ENCODE measurements at places on chromosomes 4 and X.

DNA sequence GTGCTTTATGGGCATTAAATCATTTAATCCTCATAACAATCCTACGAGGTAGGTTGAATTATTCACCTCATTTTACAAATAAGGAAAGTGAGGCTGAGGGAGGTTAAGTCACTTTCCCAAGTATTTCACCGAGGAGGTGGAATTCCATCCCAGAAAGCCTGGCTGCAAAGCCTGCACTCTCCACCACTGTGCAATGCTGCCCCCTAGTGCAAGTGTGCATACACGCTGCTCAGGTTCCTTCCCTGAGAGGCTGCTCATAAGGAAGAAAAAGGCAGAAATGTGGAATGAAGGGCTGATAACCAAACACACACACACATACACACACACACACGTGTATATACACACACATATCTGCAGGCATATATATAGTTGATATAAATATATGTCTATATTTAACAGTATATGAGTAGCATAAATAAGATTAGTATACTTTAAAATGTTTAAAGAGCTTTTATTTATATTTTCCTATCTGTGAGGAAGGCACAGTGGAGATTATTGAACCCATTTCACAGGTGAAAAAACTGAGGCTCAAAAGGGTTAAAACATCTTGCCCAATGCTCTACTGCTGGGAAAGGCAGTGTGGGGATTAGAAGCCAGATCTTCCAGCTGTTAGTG lies 714.5 kb upstream of the TENM3 start:
- no peak for DNase-seq

DNA sequence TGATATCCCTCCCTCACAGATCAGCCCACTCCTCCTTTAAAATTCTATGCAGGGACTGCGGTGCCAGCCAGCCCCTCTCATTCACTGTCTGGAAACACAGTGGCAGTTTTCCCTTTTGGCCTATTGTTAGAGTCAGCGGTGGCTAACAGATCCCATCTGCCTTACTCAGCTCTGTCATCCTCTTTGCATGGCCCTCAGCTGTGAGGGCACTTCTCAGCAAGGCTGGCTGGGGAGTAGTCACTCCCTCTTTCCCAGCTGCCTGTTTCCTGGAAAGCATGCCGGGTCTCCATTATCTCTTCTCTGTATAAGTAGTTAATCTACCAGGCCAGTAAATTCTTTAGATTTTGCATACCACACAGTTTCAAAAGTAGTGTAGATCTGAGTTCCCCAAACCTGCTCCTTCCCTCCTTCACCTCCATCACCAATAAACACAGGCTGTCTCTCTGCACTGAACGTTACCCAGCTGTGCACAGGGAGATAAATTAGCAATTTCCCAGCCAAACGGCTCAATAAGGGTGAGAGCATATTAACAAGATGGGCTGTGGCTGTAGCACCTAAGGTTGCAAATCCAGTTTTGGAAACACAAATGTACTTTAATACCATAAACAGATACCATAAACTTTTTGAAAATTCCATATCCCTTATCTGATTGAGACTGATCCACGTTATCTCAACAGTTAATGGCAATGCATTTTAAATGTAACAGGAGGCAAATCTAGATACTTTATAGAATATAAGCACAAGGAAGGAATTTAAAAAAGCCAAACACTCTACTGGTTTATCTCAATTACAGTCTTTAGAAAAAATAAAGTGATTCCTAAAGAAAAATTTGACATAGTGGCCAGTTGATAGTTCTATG lies 229.3 kb downstream of the ANKRD50 start:
- no peak for DNase-seq

GRCh38 chrX:9401051-9401450 lies 63.8 kb upstream of the TBL1X start:
- DNase-seq, result no peak

- no peak for DNase-seq
Measured at GRCh38 chrX:135434258-135435138, 12.8 kb downstream of the SMIM10L2A start.

DNA sequence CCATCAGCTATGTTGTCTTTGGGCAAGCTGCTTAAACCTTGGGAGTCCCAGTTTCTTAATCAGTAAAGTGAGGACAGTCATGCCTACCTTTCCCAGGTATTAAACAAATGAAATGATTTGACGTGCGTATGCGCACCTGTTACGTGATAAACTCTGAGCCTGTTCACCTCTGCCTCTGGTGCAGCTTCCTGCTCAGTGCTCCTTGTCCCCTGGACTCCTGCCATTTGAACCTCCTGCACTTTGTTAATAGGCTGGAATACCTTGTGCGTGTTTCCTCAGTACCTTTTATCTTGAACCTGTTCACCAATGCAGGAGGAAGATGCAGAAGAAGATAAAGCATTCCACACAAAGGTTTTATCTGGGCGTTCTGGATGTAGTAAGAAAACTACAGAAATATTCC lies 211.9 kb downstream of the CEP135 start:
- DNase-seq, result no peak

- no peak for DNase-seq
Measured at GRCh38 chr4:74635490-74636123, 158.7 kb downstream of the BTC start.

DNA sequence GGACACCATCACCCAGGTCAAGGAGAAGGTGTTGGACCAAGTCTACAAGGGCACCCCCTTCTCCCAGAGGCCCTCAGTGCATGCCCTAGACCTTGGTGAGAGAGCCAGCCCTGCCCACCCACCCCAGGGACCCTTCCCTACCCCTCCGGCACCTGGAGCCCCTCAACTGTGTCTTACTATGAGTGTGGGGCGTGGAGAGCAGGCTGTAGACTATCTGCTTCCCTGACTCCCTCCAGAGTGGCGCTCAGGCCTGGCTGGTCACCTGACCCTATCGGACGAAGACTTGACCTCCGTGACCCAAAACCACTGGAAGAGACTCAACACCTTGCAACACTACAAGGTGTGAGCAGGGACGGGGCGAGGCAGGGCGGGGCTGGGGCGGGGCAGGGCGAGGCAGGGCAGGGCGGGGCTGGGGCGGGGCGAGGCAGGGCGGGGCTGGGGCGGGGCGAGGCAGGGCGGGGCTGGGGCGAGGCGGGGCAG lies 4.7 kb upstream of the SRPK3 start:
- no peak for DNase-seq

GRCh38 chrX:131741103-131741581 lies 197.3 kb downstream of the OR13H1 start:
- no peak for DNase-seq

DNA sequence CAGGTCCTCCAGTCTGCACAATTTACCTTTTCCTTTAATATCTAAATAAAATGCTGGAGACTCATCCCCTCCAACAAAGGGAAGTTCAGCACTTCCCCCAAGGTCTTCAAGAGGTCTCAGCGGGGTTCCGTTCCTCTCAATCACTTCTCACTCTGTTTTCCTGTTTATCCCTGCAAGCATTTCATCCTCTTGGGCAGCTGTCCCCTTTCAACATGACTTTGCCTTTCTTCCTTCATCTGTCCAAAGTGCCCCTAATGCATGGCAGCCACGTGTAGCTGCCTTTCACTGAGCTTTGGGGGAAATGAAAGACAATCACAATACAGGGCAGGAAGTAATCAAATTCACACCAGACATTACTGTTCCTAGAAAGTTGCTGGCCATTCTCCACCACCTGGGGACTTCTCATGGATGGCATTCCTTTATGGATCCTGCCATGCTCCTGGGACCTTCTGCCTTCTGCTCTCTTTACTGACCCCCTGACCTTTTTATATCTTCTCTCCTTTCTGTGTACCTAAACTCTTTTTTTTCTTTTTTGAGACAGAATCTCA lies 79.7 kb upstream of the USP9X start:
- DNase-seq, result no peak

- DNase-seq, result no peak
Measured at GRCh38 chr4:104424989-104425388, 69.7 kb downstream of the CXXC4 start.

DNA sequence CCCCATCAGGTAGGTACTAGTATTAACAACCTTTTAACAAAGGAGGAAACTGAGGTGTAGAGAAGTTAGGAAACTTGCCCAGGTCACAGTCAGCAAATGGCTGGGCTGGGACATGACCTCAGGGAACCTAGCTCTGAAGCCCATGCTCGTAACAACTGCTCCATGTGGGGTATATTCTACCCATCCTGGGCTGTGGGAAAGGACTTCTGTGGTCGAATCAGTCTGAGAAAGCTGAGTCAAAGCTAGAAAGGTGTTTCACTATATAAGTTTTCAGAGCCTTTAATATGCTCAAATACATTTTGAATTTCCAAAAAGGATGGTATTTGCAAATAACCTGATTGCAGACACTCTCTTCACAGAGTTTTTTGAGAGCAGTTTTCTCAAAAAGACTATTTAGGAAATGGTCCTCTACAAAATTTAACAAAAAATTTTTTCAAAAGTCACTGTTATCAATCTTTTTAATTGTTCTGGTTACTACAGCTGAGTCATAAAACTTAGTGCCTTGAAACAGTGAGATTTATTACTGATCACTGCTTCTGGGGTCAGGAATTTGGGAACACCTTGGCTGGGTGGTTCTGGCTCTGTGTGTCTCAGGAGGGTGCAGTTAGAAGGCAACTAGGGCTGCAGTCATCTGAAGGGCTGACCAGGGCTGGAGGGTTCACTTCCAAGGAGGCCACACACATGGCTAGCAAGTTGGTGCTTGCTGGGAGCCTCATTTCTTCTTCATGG lies 53.6 kb downstream of the NSG1 start:
- no peak for DNase-seq

DNA sequence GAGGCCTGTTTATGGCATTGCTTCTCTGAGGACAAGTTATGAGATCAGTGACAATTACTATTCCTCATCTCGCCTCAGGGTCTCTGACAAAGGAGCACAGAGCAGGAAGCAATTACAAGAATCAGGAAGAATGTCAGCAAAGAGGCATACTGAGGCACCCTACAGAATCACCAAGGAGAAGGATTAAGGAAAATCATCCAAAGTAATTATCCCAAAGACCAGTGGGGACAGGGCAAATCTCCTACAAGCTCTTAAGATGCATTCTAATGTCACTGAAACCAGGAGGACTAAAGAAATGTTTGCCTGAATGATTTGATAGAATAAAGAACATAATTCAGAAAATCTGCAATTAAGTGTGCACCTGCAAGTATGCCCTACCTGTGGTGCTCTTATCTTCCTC lies 206.2 kb downstream of the RCHY1 start:
- DNase-seq, result no peak

- no peak for DNase-seq
Measured at GRCh38 chr4:1179089-1179441, 6.7 kb upstream of the SPON2 start.

DNA sequence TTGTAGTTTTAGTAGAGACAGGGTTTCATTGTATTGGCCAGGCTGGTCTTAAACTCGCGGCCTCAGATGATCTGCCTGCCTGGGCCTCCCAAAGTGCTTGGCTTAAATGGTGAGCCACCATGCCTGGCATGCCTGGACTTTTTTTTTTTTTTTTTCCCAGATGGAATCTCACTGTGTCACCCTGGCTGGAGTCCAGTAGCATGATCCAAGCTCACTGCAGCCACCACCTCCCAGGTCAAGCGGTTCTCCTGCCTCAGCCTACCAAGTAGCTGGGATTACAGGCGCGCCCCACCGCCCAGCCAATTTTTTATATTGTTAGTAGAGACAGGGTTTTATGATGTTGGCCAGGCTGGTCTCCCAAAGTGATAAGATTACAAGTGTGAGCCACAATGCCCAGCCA lies 8.4 kb downstream of the UBE2K start:
- no peak for DNase-seq

- no peak for DNase-seq
Measured at GRCh38 chrX:21606002-21606401, 52.1 kb downstream of the KLHL34 start.

DNA sequence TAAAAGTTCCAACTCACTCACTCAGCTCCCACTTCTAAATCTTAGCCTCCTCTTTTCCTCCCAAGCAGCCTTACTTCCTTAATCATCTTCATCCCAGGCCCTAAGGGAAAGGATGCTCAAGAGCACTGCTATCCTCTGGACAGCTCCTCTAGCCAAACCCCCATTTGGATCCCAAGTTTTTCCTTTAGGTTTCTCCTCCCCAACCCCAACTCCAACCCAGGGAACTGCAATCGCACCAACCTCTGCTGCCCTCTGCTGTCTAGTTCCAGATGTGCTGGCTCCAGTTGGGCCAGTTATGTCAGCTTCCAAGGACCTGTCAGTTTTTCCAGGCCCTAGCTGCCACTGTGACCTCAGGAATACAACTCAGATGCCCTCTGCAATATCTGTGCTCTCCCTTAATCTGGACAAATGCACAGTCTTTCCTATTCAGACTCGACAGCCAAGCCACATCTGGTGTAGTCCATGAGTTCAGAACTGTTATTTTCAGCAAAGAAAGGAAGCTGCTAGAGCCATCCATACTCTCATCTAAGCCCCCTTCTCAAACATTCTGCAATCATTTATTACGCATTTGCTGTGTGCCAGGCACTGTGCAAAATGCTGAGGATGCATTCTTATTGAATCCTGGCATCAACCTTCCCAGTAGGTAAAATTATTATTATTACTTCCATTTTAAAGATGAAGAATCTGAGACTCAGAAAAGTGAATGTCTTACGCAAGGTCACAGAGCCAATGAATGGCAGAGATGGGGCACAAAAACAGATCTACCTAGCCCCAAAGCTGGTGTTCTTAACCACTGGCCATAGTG lies 12.3 kb upstream of the XPNPEP2 start:
- DNase-seq, result no peak

GRCh38 chrX:130974323-130974722 lies 71.3 kb upstream of the ENOX2 start:
- no peak for DNase-seq

DNA sequence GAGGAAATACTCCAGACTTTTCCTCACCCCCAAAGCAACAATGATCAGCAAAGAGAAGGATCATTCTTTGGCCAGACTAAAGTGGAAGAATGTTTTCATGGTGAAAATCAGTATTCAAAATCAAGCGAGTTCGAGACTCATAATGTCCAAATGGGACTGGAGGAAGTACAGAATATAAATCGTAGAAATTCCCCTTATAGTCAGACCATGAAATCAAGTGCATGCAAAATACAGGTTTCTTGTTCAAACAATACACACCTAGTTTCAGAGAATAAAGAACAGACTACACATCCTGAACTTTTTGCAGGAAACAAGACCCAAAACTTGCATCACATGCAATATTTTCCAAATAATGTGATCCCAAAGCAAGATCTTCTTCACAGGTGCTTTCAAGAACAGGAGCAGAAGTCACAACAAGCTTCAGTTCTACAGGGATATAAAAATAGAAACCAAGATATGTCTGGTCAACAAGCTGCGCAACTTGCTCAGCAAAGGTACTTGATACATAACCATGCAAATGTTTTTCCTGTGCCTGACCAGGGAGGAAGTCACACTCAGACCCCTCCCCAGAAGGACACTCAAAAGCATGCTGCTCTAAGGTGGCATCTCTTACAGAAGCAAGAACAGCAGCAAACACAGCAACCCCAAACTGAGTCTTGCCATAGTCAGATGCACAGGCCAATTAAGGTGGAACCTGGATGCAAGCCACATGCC lies 89.7 kb downstream of the TET2 start:
- DNase-seq, result no peak

GRCh38 chr4:108398316-108398715 lies 222.1 kb upstream of the RPL34 start:
- no peak for DNase-seq

GRCh38 chr4:41358647-41359421 lies 102.1 kb downstream of the UCHL1 start:
- DNase-seq, result no peak
